Epithelial cell of alveolus of lung (primary cell): ENCODE measurements at places on chromosomes 6 and 20. TPM values are rescaled to one million over a fixed set of nuclear protein-coding genes. Genes with fewer than 3 reads are reported as not detected.

The SNHG17 gene
- 17.5 and 25.6 TPM in 2 replicates for total RNA-seq

The FGD2 gene
- total RNA-seq, result not detected in 2 replicates

The ADAM33 gene
- 1.7 and 14.5 TPM in 2 replicates for total RNA-seq

The TSBP1 gene
- total RNA-seq, result not detected in 2 replicates

The TMEM30A gene
- 128 and 144 TPM in 2 replicates for total RNA-seq

The PDE10A gene
- 2.3 and 44.2 TPM in 2 replicates for total RNA-seq

The CNKSR3 gene
- total RNA-seq, result 1.8 and 4.5 TPM in 2 replicates

The RAB44 gene
- 0.13 and 0.40 TPM in 2 replicates for total RNA-seq

The OR2B6 gene
- total RNA-seq, result not detected in 2 replicates

The PRR18 gene
- total RNA-seq, result 0.13 TPM in 1 of 2 replicates, not detected in the other

The FERMT1 gene
- 0.88 and 13.2 TPM in 2 replicates for total RNA-seq

The PKIB gene
- 1.9 and 2.6 TPM in 2 replicates for total RNA-seq

The WFDC12 gene
- total RNA-seq, result not detected in 2 replicates

The C6orf141 gene
- 1.6 and 3.2 TPM in 2 replicates for total RNA-seq

The BMP2 gene
- 11.2 and 22.0 TPM in 2 replicates for total RNA-seq

The ALDH8A1 gene
- 0.26 and 0.32 TPM in 2 replicates for total RNA-seq

The RSPO3 gene
- 0.26 and 3.8 TPM in 2 replicates for total RNA-seq

The IL17A gene
- total RNA-seq, result not detected in 2 replicates

The RWDD2A gene
- total RNA-seq, result 2.5 and 6.2 TPM in 2 replicates

The EYA4 gene
- total RNA-seq, result 10.3 and 44.1 TPM in 2 replicates

The LPA gene
- not detected in 2 replicates for total RNA-seq

The TMEM74B gene
- 0.26 TPM in 1 of 2 replicates, not detected in the other for total RNA-seq
